G401 (cell line): ENCODE measurements at places on chromosomes 13 and 19.

GRCh38 chr19:57028804-57029525 lies 90.8 kb upstream of the USP29 start:
- no peak for DNase-seq

GRCh38 chr13:33137721-33138120 lies 121.5 kb downstream of the KL start:
- DNase-seq: no peak

- no peak for DNase-seq
Observed at GRCh38 chr13:48264058-48264457, 31.1 kb downstream of the ITM2B start.

GRCh38 chr19:6967967-6968366 lies 53.3 kb downstream of the MBD3L2B start:
- DNase-seq: no peak

GRCh38 chr13:94236872-94237271 lies 242.6 kb downstream of the DCT start:
- no peak for DNase-seq

DNA sequence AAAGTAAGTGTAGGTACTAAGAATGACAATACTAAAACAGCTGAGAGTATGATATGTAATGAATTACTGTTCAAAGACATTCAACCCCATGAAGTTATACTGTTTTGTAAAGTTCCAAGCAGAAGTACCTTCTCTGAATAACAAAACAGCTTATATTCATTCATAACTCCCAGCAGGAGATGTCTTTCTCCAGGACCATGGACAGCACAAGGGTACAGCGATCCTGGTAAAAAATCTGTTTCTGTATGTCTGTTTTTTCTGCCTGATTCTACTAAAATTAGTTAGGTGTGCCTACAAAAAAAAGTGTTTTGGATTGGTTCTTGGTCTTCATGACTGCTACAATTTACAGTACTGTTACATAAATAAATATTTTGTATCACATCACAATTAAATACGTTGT lies 172.5 kb upstream of the SLITRK5 start:
- no peak for DNase-seq

DNA sequence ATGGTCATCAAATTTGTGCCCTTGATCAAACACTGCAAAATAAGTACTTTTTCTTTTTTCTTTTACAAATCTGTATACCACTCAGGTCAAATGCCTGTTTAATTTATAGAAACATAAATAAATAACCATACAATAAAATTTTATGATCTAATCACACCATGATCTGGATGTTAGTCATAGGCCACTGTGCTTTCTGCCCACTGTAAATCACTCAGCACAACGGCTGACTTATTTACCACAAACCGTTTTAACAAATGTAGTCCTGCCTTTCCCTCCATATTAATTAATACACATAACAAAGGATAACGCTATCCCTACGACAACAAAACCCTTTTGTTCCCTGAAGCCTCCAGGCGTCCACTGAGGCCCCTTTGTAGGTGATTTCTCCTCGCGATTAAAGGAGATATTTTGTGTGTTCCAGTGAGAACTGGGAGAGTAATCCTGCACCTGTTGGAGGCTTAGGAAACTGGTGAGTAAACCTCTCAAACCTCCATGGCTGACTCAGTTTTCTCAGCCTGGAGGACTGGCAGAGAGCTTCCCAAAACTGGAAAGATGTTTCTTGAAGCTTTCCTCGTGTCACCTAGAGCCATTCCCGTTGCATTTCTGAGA lies 477.1 kb upstream of the SGCG start:
- no peak for DNase-seq

- DNase-seq: no peak
Observed at GRCh38 chr19:39208175-39208795, 4.2 kb upstream of the SYCN start.

GRCh38 chr13:79457948-79458347 lies 23.0 kb upstream of the NDFIP2 start:
- DNase-seq: no peak

GRCh38 chr13:93248627-93249047 lies 22.0 kb downstream of the GPC6 start:
- no peak for DNase-seq

GRCh38 chr13:25738342-25739196 lies 313.2 kb downstream of the SHISA2 start:
- peak; percentile 73 for DNase-seq

DNA sequence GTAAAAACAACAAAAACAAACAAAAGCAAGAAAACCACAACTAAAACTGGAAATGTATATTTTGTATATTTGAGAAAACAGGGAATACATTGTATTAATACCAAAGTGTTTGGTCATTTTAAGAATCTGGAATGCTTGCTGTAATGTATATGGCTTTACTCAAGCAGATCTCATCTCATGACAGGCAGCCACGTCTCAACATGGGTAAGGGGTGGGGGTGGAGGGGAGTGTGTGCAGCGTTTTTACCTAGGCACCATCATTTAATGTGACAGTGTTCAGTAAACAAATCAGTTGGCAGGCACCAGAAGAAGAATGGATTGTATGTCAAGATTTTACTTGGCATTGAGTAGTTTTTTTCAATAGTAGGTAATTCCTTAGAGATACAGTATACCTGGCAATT lies 17.1 kb downstream of the KLF5 start:
- no peak for DNase-seq

GRCh38 chr13:26465514-26465913 lies 92.0 kb upstream of the WASF3 start:
- no peak for DNase-seq

- no peak for DNase-seq
Observed at GRCh38 chr19:51392701-51393100, 2.3 kb upstream of the C19orf84 start.

DNA sequence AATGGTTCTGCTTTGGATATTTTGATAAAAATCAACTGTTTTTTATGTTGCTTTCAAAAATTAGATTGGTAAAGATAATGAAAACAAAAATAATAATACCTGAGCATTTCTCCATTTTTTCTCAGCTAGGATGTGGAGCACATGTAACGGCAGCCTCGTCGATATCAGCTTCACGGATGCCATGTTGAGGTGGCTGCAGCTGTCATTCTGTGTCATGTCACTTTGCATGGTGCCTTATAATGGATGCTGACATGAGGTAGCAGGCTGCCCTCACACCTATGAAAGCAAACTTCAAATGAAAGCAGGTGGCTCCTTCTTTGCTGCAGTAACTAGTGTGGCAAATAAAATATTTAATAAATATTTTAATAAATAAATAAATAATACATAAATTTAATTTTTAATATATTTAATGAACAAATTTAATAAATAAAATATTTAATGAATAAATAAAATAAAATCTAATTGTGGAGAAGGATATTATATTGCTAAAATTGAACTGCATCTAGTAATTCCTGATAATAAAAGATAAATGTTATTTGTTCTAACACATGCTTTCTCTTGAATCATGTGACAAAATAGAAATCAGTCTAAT lies 955.7 kb upstream of the SLC10A2 start:
- DNase-seq: no peak

- peak; percentile 89 for DNase-seq
Observed at GRCh38 chr19:37950471-37951175, 43.6 kb downstream of the SIPA1L3 start.

GRCh38 chr19:16841391-16841926 lies 12.3 kb downstream of the SIN3B start:
- no peak for DNase-seq

DNA sequence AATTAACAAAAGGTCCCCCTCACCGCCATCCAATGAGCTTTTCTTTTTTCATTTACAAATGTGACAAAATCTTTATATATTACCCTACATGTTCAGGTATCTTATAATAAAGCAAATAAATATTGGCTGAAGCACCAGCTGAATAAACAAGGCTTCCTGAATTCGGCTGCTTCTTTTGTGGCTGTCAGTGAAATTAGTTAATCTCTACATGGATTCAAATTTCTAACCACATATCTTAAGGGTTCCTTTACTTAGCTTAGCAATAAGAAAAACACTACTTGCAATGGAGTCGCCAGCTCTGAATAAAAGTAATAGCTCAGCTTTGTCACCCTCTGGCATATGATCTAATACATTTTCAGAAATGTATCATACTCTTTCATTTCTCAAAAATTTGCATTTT lies 104.3 kb downstream of the CCNA1 start:
- no peak for DNase-seq

GRCh38 chr19:32866061-32866460 lies 3.5 kb downstream of the SLC7A9 start:
- DNase-seq: no peak

DNA sequence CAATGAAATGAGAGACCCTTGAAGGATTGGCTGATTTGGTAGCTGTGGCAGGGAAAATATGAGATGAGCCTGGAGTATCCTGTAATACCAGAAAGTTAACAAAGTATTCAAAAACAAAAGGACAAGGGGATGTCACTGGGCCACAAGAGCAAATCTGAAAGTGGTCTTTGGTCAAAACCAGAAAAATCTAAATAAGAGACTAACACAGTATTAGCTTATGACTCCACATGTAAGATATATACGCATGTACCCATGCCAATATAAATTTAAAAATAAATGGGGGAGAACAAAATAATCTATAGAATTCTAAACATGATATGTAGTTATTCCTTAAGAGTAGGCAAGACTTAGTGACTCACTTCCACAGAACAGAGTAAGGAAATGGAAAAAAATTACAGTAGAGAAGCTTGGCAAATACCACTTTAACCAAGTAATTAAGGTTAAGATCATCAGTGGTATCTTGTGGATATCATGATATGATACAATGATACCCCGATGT lies 16.9 kb downstream of the KLF12 start:
- no peak for DNase-seq

- DNase-seq: peak; percentile 74
Observed at GRCh38 chr19:55447421-55448174, 4.5 kb upstream of the SHISA7 start.

- no peak for DNase-seq
Observed at GRCh38 chr19:45774765-45775164, 5.7 kb upstream of the SIX5 start.

DNA sequence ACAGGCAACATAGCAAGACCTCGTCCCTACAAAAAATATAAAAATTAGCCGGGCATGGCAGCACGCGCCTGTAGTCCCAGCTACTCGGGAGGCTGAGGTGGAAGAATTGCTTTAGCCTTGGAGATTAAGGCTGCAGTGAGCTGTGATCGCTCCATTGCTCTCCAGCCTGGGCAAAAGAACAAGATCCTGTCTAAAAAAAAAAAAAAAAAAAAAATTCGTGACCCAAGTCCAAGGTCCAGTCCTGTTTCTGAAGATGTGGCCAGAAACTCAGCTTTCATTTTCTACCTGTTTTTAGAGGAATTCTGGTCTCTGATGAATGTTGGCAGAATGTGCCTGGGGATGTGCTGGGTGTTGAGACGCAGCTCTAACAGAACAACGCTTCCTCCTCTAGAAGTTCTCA lies 1.9 kb upstream of the PGPEP1 start:
- DNase-seq: no peak

GRCh38 chr19:18607226-18608101 lies 865 bp upstream of the CRLF1 start:
- no peak for DNase-seq

DNA sequence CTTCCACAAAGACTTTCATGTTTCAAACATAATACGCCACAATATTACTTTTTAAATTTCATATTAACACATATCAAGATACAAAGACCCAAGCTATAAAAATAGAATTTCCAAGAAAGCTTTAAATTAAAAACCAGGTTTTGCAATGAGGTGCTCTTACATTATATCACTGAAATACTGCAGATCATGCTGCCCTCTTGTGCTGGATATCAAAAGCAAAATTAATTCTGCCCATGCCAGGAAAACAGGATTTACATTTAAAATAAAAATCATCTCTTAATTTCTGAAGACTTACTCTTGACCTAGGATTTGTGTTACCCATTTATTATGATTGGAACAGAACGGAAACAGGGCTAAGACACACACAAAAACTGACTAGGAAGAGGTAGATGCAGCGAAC lies 145.0 kb downstream of the ABCC4 start:
- no peak for DNase-seq

DNA sequence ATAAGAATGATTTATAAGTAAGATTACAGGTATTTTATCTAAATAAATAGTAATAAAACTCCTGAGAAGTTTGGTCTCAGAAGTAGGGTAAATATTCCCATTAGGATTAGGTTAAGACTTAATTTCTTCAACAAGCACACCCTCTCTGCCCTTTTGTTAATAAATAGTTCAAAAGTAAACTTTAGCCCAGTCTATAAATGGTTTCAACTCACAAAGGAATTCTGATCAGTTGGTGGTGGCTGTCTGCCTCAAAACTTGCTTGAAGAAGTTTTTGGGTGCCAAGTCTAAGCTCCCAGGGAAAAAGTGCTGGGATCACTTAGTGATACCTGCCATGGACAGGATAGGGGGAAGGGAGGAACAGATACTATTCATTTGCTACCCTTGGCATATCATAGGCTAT lies 22.9 kb downstream of the MBNL2 start:
- DNase-seq: no peak

GRCh38 chr19:54574051-54574450 lies 461 bp downstream of the LILRA2 start:
- no peak for DNase-seq

GRCh38 chr13:23510979-23511735 lies 59.1 kb upstream of the TNFRSF19 start:
- DNase-seq: no peak
